CD4-positive, alpha-beta T cell treated with Interleukin-4 for 4 hours (primary cell): ENCODE measurements at places on chromosomes 4 and X.

GRCh38 chrX:104697294-104697693 is 131.3 kb downstream of the IL1RAPL2 start:
- DNase-seq, result no peak

GRCh38 chr4:168648929-168649328 is 152.1 kb downstream of the PALLD start:
- no peak for DNase-seq

DNA sequence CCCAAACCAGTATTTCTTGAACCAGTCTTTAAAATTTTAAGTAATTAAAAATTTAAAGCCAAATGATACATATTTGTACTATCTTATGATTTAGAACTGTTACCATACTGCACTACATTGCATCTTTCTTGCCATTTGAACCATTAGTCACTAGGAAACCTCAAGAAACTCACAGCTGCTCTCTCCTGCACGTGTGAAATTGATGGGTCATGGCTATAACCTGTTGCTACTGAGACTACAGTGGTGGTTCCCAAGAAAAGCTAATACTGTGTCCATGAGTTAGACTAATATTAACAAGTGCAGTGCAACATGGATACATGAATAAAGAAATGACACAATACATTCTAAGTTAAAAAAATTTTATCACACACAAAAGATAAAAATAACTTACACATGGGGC is 88.4 kb downstream of the PDE5A start:
- no peak for DNase-seq

DNA sequence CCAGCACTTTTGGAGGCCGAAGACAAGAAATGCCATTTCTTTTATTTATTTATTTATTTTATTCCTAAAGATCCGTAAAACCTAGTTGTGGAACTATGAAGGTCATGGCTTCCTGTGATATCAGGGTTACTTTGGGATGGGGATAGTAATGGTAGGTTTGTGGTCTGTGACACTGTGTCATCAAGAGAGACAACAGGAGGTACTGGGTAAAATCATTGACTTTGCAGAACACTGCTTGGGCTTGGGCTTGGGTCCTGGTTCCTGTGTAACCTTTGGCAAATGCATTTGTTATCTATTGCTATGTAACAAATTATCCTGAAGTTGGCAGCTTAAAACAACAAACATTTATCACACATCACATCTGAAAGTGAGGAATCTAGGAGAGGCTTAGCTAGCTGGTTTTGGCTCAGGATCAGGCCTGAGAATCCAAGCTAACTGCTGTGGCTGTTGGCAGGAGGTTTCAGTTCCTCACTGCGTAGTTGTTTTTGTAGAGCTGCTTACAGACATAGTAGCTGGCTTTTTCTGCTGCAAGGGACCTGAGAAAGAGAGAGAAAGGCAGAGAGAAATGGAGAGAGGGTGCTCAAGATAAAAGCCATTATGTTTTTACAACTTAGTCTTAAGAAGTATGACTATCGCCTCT is 576.4 kb upstream of the SLIT2 start:
- DNase-seq, result no peak

GRCh38 chr4:110287130-110287529 is 88.7 kb upstream of the ELOVL6 start:
- no peak for DNase-seq

GRCh38 chr4:151530783-151531182 is 121.8 kb downstream of the FHIP1A start:
- no peak for DNase-seq

- no peak for DNase-seq
These were observed 123.9 kb downstream of the KDR start for GRCh38 chr4:55001538-55001937.

- no peak for DNase-seq
These were observed 9.7 kb upstream of the CDKN2AIP start for GRCh38 chr4:183434666-183435190.

- no peak for DNase-seq
These were observed 106.5 kb downstream of the CPZ start for GRCh38 chr4:8699063-8699385.

DNA sequence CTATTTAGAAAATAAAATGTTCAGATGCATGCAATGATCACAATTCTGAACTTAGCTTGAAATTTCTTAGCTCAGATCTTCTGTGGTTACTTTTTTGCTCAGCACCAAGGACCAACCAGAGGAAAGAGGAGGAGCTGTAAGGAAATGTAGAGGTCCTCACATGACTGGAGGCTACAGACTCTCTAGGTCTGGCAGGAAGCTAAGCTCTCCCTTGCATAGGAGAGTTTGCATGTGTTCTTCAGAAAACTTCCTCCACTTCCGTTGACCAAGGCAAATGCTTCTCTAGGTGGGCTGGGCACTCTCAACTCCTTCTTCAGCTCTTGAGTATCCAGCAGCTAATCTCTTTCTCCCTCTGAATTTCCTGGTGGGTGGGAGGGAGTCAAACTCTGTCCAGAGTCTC is 119.6 kb downstream of the BTC start:
- no peak for DNase-seq

GRCh38 chr4:38273407-38273806 is 313.2 kb downstream of the PTTG2 start:
- no peak for DNase-seq

DNA sequence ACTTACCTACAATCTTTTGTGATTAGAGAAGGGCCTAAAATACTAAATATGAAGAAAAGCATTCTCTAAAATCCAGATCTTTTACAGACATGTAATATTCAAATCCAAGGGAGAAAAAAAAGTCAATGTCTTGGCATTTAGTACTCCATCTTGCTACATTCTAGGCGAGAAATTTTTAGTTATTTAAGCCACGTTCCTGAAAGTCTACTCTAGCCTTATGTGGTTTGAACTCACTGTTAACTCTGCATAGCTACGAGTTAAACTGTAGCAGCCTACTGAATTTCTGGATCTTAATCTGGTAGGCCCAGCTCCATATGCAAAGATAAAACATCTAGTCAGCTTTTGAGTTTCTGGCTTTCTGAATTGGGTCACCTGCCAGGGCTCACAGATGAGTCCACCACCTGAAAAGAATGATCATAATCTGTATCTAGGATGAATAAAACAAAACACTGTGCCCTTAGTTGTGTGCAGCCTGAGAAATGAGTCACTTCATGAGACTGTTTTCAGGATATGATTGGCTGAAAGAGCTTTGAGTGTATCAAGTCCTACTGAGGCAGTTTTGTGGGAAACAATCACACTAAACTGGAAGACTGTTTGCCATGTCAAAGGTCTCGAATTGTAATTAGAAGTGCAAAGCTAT is 3.2 kb upstream of the NEK1 start:
- DNase-seq, result peak; percentile 60

DNA sequence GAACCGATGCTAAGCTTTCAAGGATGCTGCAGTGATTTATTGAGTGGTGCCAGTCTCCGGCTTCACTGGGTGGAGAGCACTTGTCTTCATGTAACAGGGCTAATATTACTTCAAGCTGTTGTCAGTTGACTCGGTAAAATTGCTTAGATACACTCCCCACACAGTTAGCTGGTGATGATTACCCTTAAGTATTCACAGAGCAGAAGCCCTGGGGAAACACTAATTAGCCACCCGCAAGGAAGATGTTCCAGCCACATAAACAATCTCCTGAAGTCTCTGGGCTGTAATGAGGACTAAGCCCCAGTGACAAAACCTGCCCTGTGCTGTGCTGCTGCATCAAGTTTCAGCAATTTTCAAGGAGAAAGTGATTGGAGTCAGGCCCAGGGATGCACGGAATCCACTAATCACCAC is 37.3 kb upstream of the GK2 start:
- no peak for DNase-seq

DNA sequence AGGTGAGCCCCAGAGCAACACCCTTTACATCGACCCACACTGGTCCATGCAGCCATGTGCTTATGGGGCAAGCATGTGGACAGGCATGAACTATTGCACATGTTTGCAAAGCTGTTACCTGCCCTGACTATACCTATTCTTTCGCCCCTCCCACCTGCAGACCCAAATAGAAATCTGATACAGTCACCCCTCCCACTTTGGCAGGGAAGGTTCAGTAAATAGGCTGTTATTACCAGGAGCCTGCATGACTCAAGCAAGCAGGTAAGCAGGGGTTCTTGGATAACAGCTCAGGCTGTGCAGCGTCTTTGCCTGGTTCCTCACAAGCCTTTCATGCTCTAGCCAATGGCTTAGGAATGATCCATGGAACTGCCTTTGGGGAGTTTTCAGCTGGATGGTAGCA is 122.7 kb upstream of the DIPK2B start:
- DNase-seq, result no peak

- DNase-seq, result peak; percentile 98
These were observed 714 bp downstream of the USP11 start for GRCh38 chrX:47233333-47234113.

DNA sequence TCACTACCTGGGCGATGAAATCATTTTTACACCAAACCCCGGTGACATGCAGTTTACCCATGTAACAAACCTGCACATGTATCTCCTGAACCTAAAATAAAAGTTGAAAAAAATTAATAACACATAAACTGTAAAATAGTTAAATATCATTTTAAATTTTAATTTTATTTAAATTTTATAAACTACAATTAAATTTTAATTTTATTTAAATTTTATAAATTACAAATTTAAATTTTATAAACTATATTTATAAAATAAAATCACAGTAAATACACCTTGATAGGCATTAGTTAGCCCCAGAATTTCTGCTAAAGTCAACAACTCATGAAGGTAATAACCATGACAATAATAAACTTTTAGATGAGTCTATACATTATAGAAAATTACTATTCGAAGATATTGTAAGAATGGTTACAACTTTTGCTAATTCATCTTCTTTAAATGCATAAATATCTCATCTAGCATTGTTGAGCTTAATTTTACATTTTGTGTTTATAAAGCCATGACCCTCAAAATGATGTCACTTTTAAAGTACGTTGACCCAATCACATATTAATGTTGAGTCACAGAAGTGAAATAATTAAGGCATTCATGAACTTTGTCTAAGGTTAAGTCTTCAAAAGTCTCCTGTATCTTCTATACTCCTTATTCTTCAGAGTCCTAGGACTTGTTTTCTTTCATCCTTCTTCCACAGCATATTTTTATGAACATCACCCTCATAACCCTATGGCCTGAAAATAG is 755.8 kb upstream of the LCORL start:
- DNase-seq, result no peak

DNA sequence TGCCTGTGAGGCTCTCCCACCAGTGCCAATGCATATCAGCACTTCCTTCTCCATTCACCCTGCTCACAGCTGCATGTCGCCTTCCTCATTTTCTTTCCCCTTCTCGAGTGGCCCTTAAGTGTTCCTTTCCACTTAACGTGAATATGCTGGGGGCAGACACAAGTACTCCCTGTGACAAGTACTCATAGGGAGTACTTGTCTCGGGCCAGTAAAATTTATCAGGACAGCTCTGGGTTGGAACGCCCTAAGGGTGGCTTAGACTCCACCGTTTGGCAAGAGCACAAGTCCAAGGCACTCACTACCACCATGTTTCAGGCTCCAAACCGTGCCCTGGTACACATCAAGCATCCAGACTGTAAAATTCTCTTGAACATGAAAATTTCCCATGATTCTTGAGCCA is 3.9 kb upstream of the LDOC1 start:
- no peak for DNase-seq

DNA sequence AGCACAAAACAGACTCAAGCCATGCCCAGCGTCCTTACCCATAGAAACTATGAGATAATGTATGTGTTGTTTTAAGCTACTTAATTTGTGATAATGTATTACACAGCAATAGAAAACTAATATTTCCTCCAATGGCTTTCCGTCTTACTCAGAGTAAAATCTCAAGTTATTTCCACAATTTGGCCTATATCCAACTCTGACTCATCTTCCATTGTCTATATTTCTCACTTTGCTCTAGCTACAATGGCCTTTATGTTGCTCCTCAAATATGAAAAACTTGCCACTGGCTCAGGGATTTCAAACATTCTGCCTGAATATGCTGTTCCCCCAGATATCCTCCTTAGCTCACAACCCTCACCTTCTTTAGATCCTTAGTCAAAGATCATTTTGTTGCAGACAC is 31.6 kb downstream of the IQCM start:
- no peak for DNase-seq

DNA sequence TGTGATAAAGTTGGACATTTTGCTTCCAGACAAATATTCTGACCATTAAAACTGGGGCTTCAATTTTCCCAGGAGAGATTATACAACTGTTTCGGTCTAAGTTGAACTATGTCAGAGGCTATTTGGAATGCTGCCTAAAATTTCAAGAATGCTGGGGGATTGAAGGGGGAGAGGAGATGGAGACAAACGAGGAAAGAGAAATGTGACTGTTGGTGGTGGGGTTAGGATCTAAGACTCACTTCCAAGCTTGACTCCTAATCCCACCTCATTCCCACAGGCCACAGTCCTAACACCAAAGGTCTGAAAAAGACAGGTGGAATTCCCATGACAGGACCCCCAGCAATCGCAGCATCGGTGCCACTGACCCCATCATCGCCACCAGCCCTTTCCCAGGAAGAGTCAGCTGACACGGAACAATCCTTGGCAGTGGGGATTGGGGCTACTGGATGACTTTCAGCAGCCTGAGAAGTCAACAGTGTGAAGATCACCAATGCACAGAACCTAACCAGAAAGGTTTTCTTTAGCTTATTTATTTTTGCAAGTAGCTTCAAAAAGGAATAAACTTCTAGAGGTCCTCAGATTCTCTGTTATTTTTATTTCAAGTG is 74.0 kb upstream of the PRSS48 start:
- DNase-seq, result no peak

DNA sequence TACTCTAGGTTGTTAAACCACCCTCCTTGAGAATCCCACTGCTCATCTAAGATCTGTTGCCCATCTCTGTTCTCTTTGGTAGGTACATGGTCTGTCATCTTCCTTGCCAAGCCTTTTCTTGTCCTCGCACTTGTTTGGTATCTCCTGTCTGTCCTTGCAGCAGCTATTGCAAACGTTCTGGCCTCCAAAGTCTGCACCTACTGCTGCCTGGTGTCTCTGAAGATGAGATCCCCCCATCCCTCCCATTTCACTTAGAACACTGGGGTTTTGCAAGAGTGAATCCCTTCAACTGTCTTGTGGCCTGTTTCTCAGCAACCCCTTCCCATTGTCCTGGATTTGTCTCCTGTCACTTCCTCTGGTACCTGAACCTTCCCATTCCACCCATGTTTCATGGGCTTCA is 673 bp downstream of the CNGA2 start:
- DNase-seq, result no peak

GRCh38 chr4:129344058-129344457 is 248.1 kb downstream of the C4orf33 start:
- peak; percentile 7 for DNase-seq

DNA sequence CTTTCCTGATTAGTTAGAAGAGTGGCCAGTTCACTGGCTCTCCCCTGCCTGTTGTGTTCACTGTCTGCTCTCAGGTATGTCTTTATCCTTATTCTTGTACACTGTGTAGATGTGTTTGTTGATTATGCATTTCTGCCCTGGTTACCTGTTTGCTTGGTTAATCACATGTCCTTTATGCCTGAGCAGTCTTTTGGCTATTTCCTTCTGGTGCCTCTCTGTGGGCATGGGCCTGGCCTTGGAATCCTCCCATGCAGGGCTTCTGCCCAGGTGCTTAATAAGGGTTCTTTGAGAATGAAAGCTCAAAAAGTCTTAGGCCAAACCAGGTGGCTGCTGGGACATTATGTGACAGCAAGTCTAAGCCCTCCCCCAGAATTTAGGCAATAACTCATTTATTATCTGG is 26.5 kb downstream of the OTUD6A start:
- no peak for DNase-seq

GRCh38 chrX:68533656-68534055 is 34.8 kb downstream of the YIPF6 start:
- DNase-seq, result no peak
